ENCODE measurements at places on chromosomes 16 and 17. TPM values are rescaled to one million over a fixed set of nuclear protein-coding genes. Genes with fewer than 3 reads are reported as not detected.
A peak's percentile ranks its signal among the peaks of the same experiment; 100 is the strongest.

DNA sequence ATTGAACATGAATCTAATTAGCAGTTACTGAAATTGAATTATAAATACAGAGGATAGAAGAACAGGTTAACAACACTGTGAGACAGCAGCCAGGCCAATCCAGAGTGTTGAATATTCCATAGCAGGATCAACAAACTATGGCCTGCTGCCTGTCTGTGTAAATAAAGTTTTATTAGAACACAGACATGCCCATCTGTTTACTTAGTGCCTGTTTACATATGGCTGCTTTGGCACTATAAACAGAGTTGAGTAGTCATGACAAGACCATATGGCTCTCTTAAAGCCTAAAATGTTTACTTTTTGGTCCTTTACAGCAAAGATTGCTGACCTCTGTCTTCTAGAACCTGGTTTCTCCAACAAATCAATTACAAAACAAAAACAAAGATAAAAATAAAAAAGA is 115.4 kb upstream of the CDC42EP4 start:
- no peak for DNase-seq

GRCh38 chr17:45906927-45907622 is 12.7 kb downstream of the MAPT start:
- no peak for DNase-seq

DNA sequence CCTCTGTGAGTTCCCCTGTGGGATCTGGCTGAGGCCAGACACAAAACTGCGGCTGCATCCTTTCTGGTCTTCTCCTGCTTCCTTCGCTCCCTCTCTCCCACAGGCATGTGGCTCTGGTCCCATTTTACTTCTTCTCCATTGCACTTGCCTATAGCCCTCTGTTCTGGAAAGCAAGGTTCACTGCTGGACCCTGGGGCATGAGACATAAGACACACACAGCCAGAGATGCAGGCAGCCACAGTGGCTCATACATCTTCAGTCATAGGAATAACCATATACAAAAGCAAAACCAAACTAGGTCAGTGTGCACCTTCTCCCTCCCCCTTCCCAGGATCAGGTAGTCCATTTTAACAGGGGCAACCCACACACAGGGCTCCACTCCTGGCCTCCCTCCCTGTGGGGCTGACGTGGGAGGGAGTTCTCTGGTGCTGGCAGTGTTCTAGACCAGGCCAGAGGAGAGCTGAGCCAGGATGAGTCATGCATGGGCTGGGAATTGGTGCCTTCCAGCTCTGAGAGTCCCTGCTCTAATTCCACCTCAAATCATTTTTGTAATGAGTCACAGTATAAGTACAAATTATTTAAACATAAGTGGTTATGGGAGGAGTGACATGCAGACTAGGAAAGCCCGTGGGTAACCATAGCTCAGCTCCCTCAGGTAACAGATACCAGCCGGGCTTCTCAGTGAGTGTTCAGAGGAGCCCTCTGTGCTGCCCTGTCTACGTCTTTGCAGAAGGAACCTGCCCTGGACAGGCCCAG is 58.0 kb downstream of the ASIC2 start:
- no peak for DNase-seq

The EPN3 gene
- total RNA-seq, result not detected

- DNase-seq, result no peak
These were observed 9.0 kb upstream of the C16orf95 start for GRCh38 chr16:87326151-87326571.

The RGS11 gene
- not detected for total RNA-seq

- DNase-seq, result peak; percentile 15
These were observed 18.0 kb downstream of the KIFC3 start for GRCh38 chr16:57784334-57784733.

All from natural killer cell treated with Interleukin-12 subunit alpha and Interleukin-12 subunit beta and Interleukin-15 and Interleukin-18, amount 100 ng/mL, for 72 hours (primary cell).